ENCODE measurements at places on chromosomes 2 and 18. TPM values are rescaled to one million over a fixed set of nuclear protein-coding genes. Genes with fewer than 3 reads are reported as not detected.

The GTF3C2 gene
- 20.6 TPM for total RNA-seq

The ASAP2 gene
- total RNA-seq: 3.5 TPM

The PCBP1 gene
- 64.0 TPM for total RNA-seq

- no peak for DNase-seq
- no peak overlapping the region for H3K27ac ChIP-seq
- no peaks in the 10 kb centered on the region for H3K27me3 ChIP-seq
- H3K4me3 ChIP-seq: no peak overlapping the region
Observed at GRCh38 chr2:134368009-134368817, 114.3 kb downstream of the MGAT5 start.

DNA sequence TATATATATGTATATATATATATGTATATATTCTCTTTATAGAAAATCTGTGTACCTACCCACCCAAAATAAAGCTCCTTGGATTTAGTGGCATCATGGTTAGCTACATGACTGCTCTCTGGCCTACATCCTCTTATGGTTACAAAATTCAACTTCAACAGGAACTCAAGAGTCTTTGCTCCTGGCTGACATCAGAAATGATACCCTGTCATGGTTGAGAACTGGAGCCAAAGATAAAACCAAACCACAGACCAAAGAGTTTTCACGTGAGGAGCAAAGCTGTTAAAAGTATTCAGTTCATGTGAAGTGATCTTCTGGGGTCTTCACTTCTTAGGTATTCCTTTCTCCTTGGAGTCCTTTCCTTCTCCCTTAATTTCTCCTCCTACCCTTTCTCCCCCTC lies 476.3 kb downstream of the SOX11 start:
- H3K36me3 ChIP-seq: no peaks in the 10 kb centered on the region
- no peak overlapping the region for H3K4me3 ChIP-seq
- H3K4me1 ChIP-seq: no peaks in the 10 kb centered on the region

GRCh38 chr18:46657115-46657955 lies at the start of gene LOXHD1:
Gene LOXHD1 (minus strand): TSS chr18:46657220. CDS start chr18:46657033, 187 bp downstream.
- H3K27me3 ChIP-seq: no peaks in the 10 kb centered on the region
- H3K4me1 ChIP-seq: no peaks in the 10 kb centered on the region

DNA sequence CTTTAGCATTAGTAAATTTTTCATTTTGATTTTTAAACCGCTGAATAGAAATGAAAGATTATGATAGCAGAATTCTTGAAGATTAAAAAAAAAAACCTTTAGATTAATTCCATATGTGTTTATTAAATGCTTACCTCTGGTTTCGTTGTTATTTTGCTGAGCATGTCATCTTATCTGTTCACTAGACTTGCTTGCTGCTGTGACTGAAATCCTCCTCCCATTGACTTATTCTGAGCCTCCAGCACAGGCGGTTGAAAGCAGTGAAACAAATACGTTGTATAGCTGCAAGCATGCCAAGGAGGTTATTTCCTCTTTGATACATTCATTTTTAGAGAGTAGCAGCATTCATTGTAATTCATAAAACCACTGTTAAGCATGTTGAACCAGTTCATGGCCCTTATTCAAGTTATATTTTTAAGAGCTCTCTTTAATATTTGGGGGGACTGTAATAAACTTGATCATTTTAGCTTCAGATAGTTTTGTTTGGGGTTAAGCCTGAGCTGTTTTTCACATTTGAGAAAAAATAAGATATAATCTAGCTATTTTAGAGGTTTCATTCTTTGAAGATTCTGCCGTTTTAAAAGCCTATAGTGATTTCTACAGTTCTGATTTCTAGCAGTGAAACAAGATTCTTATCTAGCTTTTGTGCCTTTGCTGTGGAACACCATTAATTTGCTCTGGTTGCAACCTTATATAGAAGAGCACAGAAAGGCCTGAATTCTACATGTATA lies at the start of gene HTR2B:
Gene HTR2B, minus strand, starts transcription at position 205 of the 731 bp plus-strand sequence. CDS start 1,278 bp downstream, outside the sequence.
- H3K4me1 ChIP-seq: peaks cover 25% of the 10 kb centered on the region
- no peak for DNase-seq
- no peak within 1 kb of the TSS for H3K4me3 ChIP-seq
- H3K36me3 ChIP-seq: no peaks in the 10 kb centered on the region
- no peaks in the 10 kb centered on the region for H3K27me3 ChIP-seq
- H3K27ac ChIP-seq: no peak within 1 kb of the TSS

DNA sequence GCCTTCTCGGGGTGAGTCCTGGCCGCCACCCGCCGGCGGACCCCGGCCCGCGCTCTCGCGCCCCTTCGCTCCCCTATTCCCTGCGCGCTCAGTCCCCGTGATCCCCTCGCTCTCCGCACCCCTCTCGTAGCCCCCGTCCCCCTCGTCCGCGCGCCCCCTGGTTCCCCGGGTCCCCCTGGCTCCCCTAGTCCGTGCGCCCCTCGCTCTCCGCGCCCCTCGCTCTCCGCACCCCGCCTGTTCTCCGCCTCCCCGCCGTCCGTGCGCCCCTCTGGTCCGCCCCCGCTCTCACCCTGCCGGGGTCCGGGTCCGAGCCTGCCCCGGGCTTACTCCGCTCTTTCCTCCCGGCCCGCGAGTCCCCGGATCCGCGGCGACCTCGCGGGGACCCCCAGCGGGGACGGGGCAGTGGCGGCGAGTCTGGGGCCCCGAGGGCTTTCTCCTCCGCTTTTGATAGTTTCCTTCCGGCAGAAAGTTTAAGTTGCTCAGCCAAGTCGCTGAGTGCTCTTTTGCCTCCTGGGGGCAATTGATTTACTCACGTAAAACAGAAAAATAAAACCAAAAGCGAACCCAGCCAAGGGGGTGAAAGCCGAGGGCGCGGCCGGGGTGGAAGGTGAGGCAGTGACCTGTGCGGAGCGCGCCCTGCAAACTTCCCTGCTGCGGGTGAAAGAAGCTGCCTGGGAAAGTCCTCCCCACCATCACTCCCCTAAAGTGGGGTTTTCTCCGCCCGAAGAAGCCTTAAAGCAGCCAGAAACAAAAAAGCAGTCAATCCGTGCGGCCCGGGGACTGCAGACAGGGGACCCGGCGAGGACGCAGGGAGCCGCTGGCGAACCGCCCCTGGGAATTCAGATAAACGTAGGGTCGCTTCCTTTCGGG lies 568 bp downstream of the RAB31 start:
- peak overlapping the region; percentile 62 for H3K4me3 ChIP-seq
- no peak for DNase-seq
- H3K4me1 ChIP-seq: peaks cover 11% of the 10 kb centered on the region
- no peaks in the 10 kb centered on the region for H3K27me3 ChIP-seq
- H3K36me3 ChIP-seq: no peaks in the 10 kb centered on the region

- no peaks in the 10 kb centered on the region for H3K36me3 ChIP-seq
- no peak overlapping the region for H3K27ac ChIP-seq
- DNase-seq: no peak
- H3K4me3 ChIP-seq: no peak overlapping the region
- no peaks in the 10 kb centered on the region for H3K27me3 ChIP-seq
Observed at GRCh38 chr18:76720683-76721082, 101.7 kb upstream of the ZNF236 start.

DNA sequence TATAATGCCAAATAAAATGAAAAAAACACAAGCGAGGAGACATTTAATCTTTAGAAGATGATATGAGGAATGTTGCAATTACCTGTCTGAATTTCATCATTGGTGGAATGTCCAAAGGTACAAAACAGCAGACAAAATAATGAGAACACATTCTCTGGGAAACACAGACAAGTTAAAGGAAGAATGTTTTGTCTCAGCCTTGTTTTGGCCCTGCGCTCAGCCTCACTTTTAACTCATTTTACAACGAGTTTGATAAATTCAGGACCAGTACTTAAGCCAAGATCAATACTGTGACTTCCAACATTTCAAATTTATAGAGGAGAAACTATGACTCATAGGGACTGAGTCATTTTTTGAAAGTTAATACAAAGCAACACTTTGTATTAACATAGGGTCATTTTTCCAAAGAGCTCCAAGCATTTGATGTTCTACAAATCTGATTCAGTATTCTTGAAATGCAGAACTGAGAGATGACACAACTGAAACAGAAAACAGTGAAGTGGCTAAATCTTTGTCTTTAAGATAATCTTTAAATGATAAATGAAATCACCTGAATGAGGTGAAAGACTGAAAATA lies 833.2 kb upstream of the CHAC2 start:
- H3K27ac ChIP-seq: peak overlapping the region; percentile 57
- H3K27me3 ChIP-seq: no peaks in the 10 kb centered on the region
- DNase-seq: no peak
- H3K4me1 ChIP-seq: peaks cover 7% of the 10 kb centered on the region
- H3K36me3 ChIP-seq: no peaks in the 10 kb centered on the region

DNA sequence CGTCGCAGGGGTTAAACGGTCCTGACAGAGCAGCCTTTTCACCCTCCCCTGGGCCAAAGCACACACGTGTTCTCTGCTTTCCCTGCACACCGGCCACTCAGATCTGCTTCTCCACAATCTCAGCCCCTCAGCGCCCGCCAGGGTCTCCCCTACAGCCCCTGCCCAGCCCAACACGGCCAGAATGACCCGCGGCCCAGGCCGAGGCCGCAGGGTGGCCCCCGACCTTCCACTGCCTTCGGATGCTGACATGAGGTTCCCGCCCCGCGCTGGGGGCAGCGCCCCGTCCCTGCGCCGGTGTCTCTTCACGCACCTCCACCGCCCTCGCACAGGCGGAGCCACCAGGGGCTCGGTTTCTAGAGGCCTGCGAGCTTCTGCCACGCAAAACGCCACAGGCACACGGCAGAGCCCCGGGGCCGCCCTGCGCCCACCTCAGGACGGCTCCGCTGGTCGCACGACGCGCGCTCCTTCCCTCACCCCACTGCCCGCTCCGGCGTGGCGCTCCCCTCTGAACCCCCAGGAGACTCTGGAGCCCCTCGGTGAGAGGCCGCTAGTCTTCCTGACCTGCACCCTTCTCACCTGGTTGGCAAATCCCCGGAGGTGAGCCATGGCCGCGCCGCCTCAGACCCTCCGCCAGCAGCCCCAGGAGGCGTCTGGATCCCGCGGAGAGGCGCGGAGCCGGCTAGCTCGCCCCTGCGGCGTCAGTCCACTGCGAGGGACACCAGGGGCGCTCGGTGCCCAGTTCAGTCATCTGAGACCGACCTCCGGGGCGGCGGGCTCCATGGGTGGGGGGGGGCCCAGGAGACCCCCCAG lies 749 bp downstream of the STK25 start:
- no peaks in the 10 kb centered on the region for H3K27me3 ChIP-seq
- H3K36me3 ChIP-seq: no peaks in the 10 kb centered on the region
- peak overlapping the region; percentile 79 for H3K27ac ChIP-seq
- H3K4me1 ChIP-seq: peaks cover 26% of the 10 kb centered on the region
- peak overlapping the region; percentile 97 for H3K4me3 ChIP-seq

DNA sequence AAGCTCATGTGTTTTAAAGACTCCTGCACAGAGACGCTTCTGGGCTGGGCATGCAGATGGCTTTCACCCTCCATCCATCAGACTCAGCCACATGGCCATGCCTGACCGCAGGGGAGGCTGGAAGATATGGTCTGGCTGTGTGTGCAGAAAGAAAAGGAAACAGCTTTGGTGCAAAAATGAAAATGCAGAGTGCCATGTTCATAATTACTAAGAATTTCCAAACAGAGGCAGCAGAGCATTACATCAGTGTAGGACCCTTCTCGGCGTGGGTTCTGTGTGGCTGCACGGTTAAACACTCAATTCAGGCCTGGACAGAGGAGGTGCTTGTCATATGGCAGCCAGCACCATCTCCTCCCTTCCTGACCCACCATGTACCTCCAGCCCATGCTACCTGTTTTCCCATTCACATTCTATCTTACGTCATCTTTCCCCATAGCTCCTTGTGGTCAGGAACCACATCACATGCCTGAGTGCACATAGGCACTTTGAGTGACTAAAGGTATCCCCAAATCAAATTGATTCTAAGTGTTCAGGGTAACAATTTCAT lies 200.3 kb upstream of the ID2 start:
- H3K4me3 ChIP-seq: no peak overlapping the region
- H3K27ac ChIP-seq: no peak overlapping the region
- H3K27me3 ChIP-seq: no peaks in the 10 kb centered on the region
- peaks cover 16% of the 10 kb centered on the region for H3K4me1 ChIP-seq
- H3K36me3 ChIP-seq: no peaks in the 10 kb centered on the region

DNA sequence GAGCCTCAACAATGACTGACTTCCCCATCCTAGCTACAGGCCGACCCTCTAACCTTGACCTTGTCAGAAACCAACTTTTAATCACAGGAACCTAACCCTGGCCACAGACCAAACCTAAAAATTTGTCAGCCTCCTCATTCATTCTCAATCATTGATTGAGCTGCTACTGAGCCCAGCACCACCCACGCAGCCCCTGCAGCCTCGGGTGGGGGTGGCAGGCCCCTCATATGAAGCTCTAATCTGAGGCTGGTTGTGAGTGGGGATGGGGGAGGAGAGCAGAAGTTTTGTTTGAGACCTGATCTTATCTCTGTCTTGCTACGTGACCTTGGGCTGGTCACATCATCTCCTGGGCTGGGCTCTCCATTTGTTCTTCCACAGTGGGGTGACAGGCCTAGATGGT lies 99.5 kb upstream of the EPAS1 start:
- no peak overlapping the region for H3K27ac ChIP-seq
- no peaks in the 10 kb centered on the region for H3K4me1 ChIP-seq
- DNase-seq: no peak

DNA sequence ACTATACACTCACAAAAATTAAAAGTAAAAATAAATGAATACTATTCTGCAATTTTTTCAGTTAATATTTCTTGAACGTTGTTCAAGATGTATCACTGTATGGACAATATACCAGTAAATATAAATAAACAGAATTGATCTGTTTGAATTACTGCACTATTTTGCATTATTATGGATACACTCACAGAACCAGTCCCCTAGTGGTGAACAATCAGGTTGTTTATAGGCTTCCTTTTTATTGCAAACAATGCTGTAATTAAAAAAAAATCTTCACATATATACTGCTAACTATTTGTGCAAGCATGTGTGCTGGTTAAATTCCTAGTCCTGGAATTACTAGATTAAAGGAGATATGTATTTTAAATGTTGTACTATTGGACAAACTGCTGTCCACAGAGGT lies 306.0 kb downstream of the FBXO15 start:
- H3K27me3 ChIP-seq: no peaks in the 10 kb centered on the region
- no peak overlapping the region for H3K4me3 ChIP-seq
- no peaks in the 10 kb centered on the region for H3K36me3 ChIP-seq
- H3K4me1 ChIP-seq: no peaks in the 10 kb centered on the region
- no peak for DNase-seq

- H3K4me1 ChIP-seq: no peaks in the 10 kb centered on the region
- H3K27me3 ChIP-seq: no peaks in the 10 kb centered on the region
- no peak overlapping the region for H3K4me3 ChIP-seq
Observed at GRCh38 chr2:226023383-226023782, 623.9 kb downstream of the NYAP2 start.

DNA sequence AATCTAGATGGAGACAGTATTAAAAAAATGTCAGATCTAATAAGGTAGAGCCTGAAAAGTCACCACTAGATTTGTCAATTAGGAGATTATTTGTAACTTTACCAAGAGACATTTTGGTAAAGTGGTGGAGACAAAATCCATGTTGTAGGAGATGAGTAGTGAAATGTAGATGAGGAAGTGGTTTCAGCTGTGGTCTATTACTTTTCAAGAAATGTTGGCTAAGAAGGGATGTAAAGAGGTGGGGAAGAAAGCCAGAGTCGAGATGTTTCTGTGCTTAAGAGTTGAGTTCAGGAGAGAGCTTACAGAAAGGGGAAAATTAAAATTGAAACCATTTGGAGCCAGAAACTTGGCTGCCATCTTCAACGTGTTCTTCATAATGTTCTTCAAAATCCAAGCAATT lies 22.2 kb downstream of the ACVR2A start:
- no peak overlapping the region for H3K4me3 ChIP-seq
- no peaks in the 10 kb centered on the region for H3K27me3 ChIP-seq
- no peak for DNase-seq
- H3K36me3 ChIP-seq: no peaks in the 10 kb centered on the region
- H3K4me1 ChIP-seq: no peaks in the 10 kb centered on the region
- H3K27ac ChIP-seq: no peak overlapping the region

GRCh38 chr18:38688416-38688815 lies 1122.8 kb upstream of the CELF4 start:
- DNase-seq: no peak
- H3K4me1 ChIP-seq: no peaks in the 10 kb centered on the region

GRCh38 chr2:162075689-162076132 lies 1.7 kb upstream of the DPP4 start:
- H3K27me3 ChIP-seq: no peaks in the 10 kb centered on the region
- no peaks in the 10 kb centered on the region for H3K36me3 ChIP-seq
- no peak overlapping the region for H3K4me3 ChIP-seq
- peaks cover 10% of the 10 kb centered on the region for H3K4me1 ChIP-seq
- no peak overlapping the region for H3K27ac ChIP-seq
